ENCODE measurements at places on chromosomes 11 and 22.
A peak's percentile ranks its signal among the peaks of the same experiment; 100 is the strongest.

GRCh38 chr22:26735019-26735409, 77.6 kb downstream of the MIAT start:
- no peak overlapping the region for H3K27ac ChIP-seq
- no peaks in the 10 kb centered on the region for H3K27me3 ChIP-seq
- DNase-seq, result no peak
- H3K36me3 ChIP-seq, result no peaks in the 10 kb centered on the region
- H3K4me1 ChIP-seq, result peaks cover 15% of the 10 kb centered on the region

GRCh38 chr11:62374801-62375200, 37.6 kb downstream of the ASRGL1 start:
- peak; percentile 60 for DNase-seq
- H3K27ac ChIP-seq, result no peak overlapping the region
- H3K36me3 ChIP-seq, result no peaks in the 10 kb centered on the region
- peaks cover 5% of the 10 kb centered on the region for H3K4me1 ChIP-seq

DNA sequence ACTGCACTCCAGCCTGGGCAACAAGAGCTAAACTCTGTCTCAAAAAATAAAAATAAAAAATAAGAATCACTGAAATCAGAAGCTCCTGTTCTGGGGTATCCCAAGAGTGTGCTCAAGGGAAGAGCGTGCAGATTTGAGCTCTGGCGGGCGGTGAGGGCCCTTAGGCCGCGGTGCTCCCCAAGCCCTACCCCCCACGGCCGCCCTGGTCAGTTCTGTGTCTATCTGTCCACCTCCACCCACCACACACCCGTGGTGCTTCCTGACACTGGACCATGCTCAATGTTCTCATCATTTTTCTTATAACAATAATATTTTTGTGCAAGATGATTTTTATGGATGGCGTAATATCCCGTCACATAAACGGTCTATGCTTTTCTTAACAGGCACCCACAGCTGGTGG, 71.1 kb downstream of the RTL6 start:
- H3K36me3 ChIP-seq, result no peaks in the 10 kb centered on the region
- H3K4me3 ChIP-seq, result no peak overlapping the region
- peaks cover 9% of the 10 kb centered on the region for H3K27me3 ChIP-seq

DNA sequence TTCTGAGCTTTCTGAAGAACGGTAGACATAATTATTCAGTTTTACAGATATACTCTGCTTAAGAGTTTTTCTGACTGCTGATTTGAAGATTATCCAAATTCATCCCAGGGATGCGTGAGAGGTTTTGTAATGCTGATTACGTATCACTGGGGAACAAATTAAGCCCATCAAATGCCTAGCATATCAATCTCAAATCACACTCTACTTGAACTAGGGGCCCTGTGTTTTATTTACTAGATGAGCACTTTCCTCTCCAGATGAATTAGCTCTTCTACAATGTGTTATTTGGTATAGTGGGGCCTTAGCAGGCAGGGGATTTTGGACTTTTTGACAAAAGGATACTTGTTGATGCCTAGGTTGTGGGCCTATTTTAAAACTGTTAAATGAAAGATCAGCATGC, 177.9 kb downstream of the JRKL start:
- no peaks in the 10 kb centered on the region for H3K27me3 ChIP-seq
- no peak overlapping the region for H3K4me3 ChIP-seq
- no peaks in the 10 kb centered on the region for H3K36me3 ChIP-seq
- no peak overlapping the region for H3K27ac ChIP-seq

DNA sequence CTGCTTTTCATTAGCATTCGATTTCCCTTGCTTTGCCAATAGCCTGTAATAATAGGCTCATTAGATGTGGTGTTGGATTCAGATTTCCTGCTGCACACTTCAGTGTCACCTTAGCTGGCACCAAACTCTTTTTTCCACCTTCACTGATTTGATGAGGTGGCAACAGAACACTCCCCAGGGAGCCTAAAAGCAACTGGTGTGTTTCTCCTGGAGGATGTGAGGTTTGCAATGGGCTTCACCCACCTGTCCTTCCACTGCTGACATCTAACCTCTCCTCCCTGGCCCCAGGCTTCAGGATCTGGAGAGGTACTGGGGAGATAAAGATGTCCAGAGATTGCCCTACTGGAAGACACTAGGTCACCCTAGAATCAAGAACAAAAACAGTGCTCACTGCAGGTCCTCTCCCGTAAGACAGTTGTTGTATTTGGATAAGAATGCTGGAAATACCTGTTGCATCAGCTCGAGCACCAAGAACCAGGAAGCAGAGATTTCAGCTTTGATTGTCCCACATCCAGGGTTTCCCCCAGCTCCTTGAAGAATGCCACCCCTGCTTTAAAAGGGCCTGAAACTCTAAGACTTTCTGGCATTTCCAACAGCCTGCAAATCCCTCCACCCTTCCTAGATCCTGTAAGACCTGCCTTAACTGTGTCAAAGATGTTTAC, 96.9 kb downstream of the SLC1A2 start:
- H3K36me3 ChIP-seq, result no peaks in the 10 kb centered on the region
- DNase-seq, result no peak
- peaks cover 6% of the 10 kb centered on the region for H3K4me1 ChIP-seq
- no peak overlapping the region for H3K4me3 ChIP-seq
- peaks cover 15% of the 10 kb centered on the region for H3K27me3 ChIP-seq

DNA sequence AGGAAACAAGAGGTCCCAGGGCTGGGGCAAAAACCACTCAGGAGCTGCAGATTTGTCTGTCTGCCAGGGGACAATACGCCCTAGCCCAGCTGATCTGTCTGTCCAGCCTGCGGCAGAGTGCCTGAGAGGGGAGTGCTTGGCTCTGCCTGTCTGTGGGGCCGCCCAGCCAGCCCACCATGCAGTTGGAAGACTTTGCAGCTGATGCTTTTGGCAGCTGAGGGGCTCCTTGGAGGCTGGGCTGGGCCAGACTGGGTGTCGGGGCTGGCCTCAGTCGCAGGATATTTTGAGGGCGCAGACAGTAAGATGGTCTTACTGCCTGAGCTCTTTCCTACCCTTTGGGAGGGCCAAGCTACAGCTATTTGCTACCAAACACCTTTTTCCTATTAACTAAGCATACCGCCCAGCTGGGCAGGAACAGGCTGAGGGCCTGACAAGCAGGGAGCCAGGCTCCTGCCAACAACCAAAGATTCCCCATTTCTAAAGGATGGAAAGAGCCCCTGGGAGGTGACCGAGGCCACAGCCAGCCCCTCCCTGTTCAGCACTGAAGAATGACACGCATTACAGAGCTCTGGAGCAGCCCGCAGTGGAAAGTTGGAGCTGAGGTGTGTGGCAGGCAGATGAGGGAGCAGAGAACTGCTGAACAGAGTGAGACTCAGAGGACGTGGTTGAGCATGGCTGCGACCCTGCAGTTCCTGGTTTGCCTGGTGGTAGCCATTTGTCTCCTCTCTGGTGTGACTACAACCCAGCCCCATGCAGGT, at the start of gene FAM180B:
TSS of gene FAM180B (plus strand) at position 581 of the 758 bp plus-strand sequence. CDS start at position 672, 91 bp downstream.
- no peaks in the 10 kb centered on the region for H3K4me1 ChIP-seq
- no peak within 1 kb of the TSS for H3K4me3 ChIP-seq
- peak; percentile 61 for DNase-seq
- no peak within 1 kb of the TSS for H3K27ac ChIP-seq
- peaks cover 10% of the 10 kb centered on the region for H3K36me3 ChIP-seq
